ENCODE measurements at places on chromosomes 1 and 21.

GRCh38 chr1:113747376-113747775 is 11.9 kb downstream of the PHTF1 start:
- no peak for DNase-seq

DNA sequence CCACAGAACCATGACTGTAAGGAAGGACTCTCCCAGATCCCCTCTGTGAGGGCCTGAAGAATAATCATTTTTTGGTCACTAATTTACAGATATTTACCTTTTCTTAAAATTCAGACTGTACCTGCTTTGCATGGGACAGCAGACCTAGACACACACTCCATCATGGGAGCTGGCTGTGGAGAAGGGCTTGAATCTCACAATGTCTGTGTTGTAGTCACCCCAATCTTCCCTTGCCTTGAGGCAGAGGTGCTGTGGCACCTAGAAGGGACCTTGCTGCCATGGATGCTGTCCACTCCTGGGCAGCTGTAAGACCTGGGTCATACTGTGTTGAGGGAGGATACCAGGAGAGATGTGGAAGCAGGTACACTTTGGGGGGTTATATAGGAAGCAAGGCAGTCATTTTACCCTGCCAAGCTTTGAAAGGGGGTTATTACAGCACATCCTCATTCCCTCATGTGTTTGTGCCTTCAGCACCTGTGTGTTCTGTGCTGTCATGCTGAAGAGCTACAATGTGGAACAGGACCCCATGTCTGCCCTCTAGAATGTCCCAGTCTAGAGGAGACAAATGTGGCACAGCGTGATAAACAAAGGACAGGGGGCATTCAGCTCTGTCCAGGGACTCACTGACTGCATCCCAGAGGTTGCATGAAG is 27.1 kb downstream of the TRAF5 start:
- no peak for DNase-seq

GRCh38 chr21:36964398-36964797 is 2.1 kb downstream of the HLCS start:
- DNase-seq, result no peak

- no peak for DNase-seq
These were observed 75.7 kb downstream of the ZC3H11B start for GRCh38 chr1:219537223-219537631.

GRCh38 chr21:32474179-32475059 is 61.9 kb downstream of the EVA1C start:
- DNase-seq, result no peak

DNA sequence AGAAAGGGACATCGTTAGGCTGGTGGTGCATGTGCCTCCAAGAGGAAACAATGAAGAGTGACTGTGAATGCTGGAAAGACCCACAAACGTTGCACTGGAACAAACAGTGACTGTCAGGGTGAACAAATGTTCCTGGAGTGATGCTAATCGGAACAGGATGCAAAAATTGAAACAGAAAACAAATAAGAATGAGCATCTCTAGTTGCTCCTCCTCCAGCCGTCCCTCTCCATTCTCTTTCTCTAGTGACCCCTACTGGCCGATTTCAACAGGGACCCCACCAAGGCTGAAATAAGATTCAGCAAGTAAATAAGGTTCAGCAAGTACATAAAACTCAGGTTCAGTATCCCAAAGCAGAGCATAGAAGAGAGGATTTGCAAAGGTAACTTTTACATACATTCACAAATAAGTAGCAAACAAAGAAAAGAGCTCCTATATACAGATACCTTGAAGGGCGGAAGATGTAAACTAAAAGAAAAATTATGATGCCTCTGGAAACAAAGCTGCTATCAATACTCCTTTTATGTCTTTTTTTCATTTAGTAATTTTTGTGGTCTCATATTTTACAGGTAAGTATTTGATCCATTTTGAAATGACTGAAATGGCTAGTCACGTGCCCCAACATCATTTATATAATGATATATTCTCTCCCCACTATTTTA is 836.1 kb upstream of the ADAMTS5 start:
- DNase-seq, result peak; percentile 21

DNA sequence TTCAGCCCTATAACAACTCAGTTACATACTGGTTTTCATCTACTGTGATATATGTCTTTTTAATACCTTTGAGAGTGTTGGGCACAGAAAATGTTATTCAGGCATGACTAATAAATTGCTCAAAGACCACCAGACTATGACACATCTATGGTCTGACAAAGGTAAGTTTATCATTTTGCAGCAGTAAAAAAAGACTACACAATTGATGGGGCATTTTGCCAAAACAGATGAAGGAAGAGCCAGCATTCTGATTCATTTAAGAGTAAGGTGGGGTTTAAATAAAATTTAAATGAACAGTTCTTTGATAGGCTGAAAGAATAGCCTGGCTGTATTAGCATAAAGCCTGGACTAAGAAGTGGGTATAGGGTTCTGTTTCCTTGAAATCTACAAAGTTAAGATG is 8.8 kb upstream of the RNPC3 start:
- no peak for DNase-seq

- no peak for DNase-seq
These were observed 35.4 kb upstream of the EIF4G3 start for GRCh38 chr1:21212126-21212525.

- DNase-seq, result no peak
These were observed 43.9 kb upstream of the IFNAR2 start for GRCh38 chr21:33185852-33186251.

GRCh38 chr21:29431178-29431577 is 132.5 kb downstream of the BACH1 start:
- no peak for DNase-seq

GRCh38 chr1:66951513-66951912 is 26.7 kb downstream of the MIER1 start:
- DNase-seq, result no peak

- DNase-seq, result no peak
These were observed 16.1 kb downstream of the RRP15 start for GRCh38 chr1:218301217-218301616.

- DNase-seq, result no peak
These were observed 12.7 kb upstream of the CPLANE2 start for GRCh38 chr1:16249596-16250241.

- DNase-seq, result no peak
These were observed 279.8 kb downstream of the PBX1 start for GRCh38 chr1:164838786-164839185.

DNA sequence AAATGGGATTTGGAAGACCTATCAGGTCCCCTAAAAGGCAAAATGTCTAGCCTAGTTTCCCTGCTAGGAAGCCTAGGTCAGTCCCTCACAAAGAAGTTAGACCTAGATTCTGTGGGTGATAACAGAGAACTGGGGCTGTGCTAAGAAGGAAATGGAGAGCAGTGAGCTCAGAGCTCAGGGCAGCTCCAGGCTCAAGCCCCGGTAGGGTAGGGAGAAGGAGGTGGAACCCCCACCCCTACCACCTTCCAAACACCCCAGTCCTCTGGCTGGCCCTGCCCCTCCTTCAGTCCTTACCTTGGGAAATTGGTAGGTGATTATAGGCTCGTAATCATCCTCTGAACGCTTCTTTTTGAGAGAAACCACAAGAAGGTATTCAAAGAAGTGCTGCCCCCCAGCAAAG is 1.1 kb downstream of the DENND2D start:
- DNase-seq, result no peak

GRCh38 chr1:5891736-5892135 is 100.5 kb downstream of the NPHP4 start:
- DNase-seq, result no peak

- DNase-seq, result no peak
These were observed 18.8 kb upstream of the PWP2 start for GRCh38 chr21:44088401-44088780.

DNA sequence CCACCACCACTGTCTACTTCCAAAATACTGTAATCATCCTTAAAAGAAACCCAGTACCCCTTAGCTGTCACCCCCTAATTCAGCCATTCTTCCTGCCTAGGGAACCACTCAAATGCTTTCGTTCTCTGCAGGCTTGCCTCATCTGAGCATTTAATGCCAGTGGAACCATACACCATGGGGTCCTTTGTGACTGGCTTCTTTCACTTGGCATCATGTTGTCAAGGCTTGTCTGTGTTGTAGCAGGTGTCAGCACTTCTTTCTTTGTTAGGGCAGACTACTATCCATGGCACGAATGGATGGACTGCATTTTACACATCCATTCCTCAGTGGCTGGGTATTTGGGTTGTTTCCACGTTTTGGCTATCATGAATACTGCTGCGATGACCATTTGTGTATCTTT is 28.5 kb downstream of the SH3BGR start:
- no peak for DNase-seq

DNA sequence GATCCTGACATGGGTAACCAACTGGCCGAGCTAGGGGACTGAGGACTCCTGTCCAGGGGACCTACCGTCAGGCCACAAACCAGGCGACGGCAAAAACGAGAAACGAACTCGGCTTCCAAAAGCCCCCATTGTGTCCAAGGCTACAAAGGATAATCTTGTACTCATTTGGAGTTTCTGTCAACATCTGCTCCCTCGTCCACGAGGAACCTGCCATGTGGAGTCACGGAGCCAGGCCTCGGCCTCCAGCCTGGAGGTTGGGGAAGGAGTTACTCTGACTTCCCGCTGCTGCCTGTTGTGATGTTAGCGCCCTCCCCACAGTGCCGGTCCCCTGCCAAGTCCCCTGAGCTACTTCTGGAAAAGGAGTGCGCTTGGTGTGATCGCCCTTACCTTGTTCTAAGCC is 7.3 kb downstream of the KRTAP10-1 start:
- no peak for DNase-seq

DNA sequence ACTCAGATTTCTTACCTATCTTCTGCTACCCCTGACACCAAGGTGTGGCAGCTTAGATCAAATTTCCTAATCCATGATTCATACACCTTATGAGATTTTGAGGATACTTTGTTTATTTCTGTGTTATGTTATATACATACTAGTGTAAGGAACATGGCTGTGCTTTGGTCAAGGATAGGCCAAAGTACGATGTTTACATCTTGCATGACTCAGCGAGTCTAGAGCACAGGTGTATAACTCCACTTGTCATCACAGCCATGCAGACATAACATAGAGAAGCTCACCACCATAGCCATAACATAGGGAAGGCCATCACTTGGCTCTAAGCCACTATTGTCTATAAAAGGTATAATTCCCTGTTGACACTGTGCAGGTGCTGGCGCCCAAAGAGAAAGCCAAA is 61.2 kb downstream of the GBP6 start:
- no peak for DNase-seq

- no peak for DNase-seq
These were observed 37.0 kb downstream of the NDUFS5 start for GRCh38 chr1:39063191-39063590.

GRCh38 chr1:172489847-172490246 is 43.1 kb upstream of the SUCO start:
- DNase-seq, result no peak

DNA sequence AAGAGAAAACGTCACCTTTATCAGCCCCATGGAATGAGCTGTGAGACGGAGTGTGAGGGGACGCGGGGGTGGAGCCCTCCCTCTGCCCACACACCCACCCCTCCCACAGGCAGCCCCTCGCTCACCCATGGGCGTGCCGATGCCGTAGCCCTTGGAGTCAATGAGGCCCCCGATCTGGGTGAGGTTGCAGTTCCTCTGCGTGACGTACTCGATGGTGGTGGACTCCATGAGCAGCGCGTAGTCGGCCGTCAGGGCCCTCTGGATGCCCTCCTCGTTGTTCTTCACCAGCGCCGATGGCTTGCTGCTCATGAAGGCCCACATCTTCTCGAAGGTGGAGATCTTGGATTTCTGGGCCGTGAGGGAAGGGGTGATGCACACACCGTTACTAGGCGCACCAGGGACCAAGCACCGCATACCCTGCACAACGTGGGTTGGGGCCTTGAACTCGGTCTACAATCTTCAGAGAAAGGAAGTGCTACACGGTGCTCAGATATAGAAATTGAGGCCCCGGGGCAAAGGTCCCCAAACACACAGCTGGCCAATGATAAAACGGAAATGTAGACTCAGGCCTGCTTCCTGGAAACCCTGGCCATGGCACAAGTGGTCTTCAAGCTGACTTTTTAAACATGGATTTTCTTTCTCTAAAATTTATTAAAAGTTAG is 228.2 kb downstream of the GRIK3 start:
- DNase-seq, result no peak

- DNase-seq, result no peak
These were observed 618 bp downstream of the CLCC1 start for GRCh38 chr1:108962681-108963051.

DNA sequence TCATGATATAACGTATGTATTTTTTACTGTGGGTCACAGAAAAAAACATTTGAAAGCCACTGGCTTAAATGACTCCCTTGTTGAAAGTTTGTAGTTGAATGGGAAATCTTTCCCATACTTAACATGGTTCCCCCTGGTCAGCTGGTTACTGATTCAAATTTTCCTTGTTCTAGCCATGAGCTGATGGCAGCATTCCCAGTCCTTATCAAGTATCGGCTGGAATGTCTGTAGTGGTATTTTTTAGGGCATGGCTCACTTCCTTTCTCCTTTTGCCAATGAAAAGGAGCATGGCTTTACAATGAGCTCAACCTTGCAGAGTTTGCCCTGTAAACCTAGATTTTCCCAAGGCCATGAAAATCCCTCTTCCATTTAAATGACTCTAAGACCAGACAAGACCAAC is 55.7 kb downstream of the GIPC2 start:
- DNase-seq, result peak; percentile 43

DNA sequence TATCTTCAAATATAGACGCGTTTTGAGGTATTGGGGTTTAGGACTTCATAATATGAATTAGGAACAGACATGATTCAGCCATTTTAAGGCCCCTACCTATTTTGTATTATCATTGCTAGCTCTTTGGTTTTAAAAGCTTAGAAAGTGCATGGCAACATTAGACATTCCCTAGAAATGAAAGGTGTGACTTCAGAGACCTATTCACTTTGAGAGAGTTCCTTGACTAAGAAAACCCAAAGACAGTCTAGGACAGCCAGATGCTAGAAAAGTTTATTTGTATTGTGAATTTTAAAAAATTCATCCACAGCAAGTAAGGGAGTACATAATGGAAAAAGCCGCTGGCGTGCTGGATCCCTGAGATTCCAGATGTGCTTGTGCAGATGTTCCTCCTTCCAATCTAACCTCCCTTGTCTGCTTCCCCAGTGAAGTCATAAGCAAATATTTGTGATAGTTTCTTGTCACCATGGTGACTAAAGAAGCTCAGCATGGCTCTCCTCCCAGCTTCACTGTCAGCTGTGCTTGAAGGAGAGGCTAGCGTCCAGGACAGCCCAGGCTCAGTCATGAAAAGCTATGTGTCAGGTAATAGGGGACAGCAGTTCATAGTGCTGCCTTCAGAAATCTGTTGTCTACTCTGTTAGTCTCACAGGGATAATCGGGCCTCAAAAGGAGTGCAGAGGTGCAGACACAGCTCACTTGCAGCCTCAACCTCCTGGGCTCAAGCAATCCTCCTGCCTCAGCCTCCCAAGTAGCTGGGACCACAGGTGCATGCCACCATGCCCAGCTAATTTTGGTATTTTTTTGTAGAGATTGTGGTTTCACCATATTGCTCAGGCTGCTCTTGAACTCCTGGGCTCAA is 34.8 kb downstream of the KPNA6 start:
- DNase-seq, result peak; percentile 82

- DNase-seq, result no peak
These were observed 3.5 kb downstream of the RO60 start for GRCh38 chr1:193062698-193063463.

- no peak for DNase-seq
These were observed 529 bp downstream of the MPZL1 start for GRCh38 chr1:167722152-167722869.
